Umbilical cord (tissue), 2 donors: ENCODE measurements at places on chromosomes 7 and 10. TPM values are rescaled to one million over a fixed set of nuclear protein-coding genes. Genes with fewer than 3 reads are reported as not detected.

The SPDYE11 gene
- 1.7 TPM for total RNA-seq

The STAG3 gene
- 1.9 TPM for total RNA-seq

The FOXP2 gene
- total RNA-seq = 13.0 TPM

The HMX2 gene
- not detected for total RNA-seq

The SLC26A5 gene
- not detected for total RNA-seq

The HTR5A gene
- 0.96 TPM for total RNA-seq

The TLL2 gene
- total RNA-seq = 1.2 TPM

The TRIM50 gene
- total RNA-seq = 0.48 TPM

The NRP1 gene
- total RNA-seq = 73.7 TPM

DNA sequence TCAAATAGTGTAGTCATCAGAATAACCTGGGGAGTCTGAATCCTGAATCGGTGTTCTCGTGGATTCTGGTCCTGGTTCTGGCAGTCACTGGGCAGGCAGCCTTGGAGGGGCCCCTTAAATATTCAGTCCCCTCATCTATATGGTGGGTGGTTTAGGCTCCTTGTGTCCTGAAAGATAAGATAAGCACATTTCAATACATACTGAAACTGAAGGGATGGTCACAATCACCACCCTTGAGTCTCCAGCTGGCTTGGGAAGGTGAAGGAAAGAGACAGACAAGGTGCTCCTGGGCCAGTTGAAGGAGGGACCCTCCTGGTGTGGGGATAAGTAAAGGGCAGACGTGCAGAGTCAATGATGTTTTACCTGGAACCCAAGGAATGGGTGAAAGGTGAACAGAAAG is 146.7 kb downstream of the CXCL12 start:
- no peak for DNase-seq

GRCh38 chr7:75531359-75531821 is 39.3 kb downstream of the SPDYE5 start:
- peak; percentile 7 for DNase-seq

DNA sequence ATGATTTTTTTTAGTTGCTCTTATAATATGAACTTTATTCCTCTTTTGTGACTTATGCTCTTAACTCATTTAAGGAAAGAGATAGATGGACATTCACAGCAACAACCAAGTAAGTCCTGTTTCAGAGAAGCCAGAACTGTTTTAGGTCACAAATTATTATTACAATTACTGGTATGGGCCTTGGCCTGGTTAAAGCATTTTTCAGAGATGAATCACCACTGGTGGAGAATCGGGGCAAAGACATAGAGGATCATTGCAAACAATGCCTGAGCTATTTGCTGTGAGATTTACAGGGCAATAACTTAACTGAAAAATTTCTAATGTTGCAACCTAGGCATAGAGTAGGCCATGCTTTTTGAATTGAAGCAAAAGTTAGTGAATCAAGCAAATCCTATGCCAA is 138.0 kb upstream of the YAE1 start:
- DNase-seq = peak; percentile 41

DNA sequence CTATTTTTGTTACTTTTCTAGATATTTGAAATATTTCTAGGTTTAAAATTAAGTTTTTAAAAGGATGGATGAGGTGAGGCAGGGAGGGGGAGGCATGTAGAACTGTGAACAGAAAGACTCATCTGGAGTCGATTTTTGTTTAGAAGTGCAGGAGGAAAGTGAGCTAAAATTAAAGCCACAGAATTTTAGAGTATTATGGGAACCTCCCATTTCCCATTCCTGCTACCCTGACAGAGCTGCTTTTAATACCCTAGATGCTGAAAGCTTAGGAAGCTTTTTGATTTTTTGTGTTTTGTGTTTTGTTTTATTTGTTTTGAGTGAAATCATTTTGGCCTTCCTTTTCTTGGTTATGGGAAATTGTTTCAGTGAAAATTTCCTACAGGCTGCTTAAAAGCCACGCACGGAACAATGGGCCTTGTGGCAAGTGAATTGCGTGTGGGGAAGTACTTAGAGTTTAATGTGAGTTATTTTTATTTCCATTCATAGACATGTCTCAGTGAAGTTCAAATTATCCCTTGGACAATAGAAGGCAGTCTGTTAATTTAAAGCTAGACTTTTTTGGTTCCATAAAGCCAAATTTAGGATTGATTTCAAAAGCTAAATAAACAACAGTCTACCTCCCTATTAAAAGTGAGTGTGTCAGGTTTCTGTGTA is 102.0 kb upstream of the HDAC9 start:
- DNase-seq = no peak

- DNase-seq = no peak
Measured at GRCh38 chr10:59688921-59689351, 20.7 kb downstream of the SLC16A9 start.

DNA sequence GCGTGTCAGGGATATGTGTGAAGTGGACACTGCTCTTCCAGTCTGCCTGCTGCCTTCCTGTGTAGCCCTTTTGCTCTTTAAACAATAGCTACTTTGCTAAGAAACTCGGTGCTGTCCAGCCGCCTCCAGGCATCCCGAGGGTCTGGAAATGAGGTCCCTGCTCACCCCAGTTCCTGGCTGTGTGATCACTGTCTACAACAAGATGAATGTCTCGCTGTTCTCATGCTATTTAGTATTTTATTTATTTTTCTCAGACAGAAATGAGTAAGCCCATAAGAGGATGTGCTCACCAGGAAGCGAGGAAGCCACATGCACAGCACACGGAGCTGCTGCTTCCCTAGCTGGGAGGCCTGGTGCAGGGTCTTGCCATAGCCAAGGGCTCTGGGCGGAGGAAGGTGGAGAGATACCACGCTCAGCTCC is 167.0 kb upstream of the PITRM1 start:
- DNase-seq = peak; percentile 7

- peak; percentile 96 for DNase-seq
Measured at GRCh38 chr7:134789967-134790685, 10.7 kb downstream of the CALD1 start.

GRCh38 chr10:62778125-62778524 is 26.4 kb upstream of the ADO start:
- DNase-seq = no peak

- no peak for DNase-seq
Measured at GRCh38 chr7:152699079-152699478, 23.1 kb upstream of the XRCC2 start.

DNA sequence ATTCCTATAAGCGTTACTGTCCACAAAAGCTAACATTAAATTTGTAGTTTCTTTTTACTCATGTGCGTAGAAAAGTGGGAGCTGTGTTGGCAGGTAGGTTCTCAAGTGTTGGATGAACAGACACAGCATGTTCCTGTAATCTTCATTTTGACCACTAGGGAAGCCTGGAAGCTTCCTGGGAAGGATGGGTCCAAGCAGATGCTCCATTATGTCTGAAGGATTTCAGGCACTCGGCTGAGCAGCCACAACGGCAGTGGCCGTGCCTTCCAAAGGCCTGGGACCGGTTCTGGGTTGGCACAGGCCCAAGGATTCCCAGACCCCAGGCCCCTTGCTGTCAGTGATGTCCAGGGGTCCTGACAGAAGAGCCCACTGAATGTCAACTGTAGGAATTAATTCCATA is 386.3 kb downstream of the TNS3 start:
- DNase-seq = no peak

DNA sequence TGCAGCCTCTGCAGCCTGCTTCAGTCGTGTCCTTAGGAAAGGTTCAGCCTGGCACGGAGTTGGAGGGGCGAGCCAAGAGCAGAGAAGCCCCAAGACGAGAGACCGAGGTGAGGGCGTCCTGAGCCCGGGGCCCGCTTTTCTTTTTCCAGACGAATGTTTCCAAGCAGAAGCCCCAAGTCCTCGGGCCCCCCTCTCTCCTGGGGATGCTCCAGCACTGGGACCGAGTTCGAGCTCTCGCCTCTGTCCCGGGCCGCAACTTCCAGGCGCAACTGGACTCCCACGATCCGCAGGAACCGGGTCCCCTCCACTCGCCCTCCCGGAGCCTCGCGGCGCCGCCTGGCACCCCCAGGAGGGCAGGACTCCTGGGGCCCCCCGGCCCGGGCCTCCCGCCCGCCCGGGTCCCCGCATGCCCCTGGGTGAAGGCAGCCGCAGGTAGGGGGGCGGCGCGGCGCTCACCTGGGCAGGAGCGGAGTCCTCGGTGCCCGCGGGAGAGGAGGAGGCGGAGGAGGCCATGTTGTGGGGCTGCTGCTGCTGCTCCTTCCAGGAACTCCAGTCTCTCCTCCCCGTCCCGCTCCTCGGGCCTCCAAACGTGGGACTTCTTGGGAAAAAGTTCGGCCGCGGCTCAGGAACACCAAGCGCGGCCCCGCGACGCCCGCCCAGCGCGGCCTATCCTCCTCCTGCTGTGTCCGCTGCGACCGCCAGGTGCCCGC is 45.3 kb upstream of the CDK1 start:
- DNase-seq = no peak

DNA sequence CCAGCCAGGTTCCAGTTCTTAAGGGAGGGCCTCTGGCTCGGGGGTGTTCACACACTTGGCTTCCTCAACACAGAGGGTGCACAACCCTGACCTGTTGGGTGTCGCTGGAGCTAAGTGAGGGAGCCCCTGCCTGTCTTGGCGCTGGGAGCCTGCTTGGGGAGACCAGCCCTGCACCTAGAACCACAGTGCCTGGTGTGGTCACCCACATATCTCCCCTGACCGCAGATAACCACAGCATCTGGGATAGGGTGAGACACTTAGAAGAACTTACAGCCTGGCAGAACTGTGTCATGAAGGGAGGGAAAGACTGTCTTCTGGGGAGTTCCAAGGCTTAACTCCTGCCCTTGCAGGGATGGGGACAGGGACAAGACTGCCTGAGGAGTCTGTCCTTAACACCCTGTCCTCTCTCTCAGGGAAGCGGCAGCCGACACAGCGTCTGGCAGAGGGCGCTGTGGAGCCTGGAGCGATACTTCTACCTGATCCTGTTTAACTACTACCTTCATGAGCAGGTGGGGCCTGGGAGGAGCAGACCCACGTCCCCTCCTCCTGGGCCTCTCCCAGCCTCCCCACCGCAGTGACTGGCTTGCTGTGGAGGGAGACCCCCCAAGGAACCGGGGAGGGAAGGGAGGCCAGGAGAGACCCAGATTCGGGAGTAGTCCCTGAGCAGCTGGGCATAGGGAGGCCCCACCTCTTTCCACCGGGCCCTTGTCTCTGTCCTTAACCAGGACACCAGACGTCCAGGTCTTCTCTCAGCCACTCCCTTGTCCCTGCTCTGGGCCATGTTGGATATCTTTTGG is 59.0 kb downstream of the PALD1 start:
- no peak for DNase-seq

GRCh38 chr10:35459449-35459847 is 123.1 kb downstream of the CCNY start:
- no peak for DNase-seq

DNA sequence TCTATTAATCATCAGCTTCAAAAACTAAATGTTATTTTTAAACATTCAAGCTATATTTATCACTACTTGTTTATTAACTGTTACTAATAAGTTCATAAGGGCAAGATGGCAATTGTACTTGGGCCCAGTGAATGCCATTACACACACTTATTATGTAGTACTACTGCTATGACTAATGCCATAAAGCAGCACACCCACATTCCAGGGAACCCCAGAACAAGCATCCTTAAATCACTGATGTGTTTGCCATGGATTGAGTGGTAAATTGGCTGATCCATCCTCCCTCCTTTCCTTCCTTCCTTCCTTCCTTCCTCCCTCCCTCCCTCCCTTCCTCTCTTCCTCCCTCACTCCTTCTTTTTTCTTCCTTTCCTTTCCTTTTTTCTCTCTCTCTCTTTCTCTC is 37.4 kb upstream of the RSU1 start:
- no peak for DNase-seq

DNA sequence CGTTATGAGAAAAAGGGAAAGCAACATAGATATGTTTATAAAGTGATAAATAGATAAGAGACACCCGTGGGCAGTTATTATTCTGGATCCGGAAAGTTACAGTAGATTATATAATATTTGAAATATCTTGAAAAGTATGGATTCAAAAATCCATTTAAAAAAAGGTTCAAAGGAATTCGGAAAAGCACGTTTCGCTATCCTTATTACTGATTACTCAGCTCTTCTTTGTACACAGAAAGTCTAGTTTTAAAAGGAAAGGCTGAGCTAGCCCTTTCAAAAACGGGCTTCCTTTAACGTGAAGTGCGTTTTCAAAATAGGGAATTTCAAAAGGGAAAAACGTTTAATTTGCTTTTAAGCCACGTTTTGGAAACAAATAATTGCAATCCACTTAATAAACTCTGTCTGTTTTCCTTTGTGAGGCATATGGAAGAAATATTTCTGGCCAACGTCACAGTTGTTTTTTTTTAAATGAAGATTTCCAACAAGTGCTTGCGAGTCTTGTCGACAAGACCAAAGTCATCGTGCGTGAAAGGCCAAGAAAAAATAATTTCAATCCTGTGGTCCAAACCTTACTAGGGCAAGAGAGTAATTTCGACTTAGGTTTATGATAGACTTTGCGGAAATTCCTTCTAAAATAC is 2.2 kb upstream of the SKIDA1 start:
- DNase-seq = peak; percentile 71

DNA sequence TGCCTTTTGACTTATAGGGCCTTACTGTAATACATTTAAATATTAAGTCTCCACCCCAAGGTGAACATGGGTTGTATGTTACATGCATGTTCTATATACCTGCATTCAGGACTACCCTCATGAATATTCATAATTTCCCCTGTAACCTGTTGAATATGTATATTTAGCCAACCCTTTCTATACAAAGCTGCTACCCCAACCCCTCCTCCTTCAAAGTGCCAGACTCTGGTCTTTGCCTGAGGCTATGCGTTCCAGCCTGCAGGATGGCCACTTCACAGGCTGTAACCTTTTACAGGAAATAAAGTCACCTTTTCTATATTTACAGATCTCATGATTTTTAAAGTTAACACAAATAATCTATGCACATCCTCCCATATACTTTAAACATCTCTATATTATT is 10.1 kb upstream of the UNC5B start:
- DNase-seq = no peak
